ENCODE measurements at places on chromosomes 5 and 9.

DNA sequence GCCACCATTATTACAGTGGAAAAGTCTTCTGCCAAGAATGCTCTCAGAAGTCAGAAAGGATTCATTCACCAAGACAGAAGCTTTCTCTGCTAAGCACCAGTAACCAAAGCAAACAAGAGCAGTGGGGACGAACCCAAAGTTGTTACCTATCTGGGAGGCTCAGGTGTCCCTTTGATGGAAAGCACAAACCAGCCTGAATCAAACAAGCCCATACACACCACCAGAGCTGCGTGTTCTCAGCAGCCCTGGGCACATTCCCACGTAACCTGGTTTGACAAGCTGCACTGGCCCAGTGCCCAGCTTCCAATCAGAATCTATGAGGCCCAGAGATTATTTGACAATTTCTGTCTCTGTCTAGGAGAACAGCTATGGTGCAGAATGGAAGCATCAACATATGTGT, 252.6 kb downstream of the ACTL7B start:
- DNase-seq = no peak

DNA sequence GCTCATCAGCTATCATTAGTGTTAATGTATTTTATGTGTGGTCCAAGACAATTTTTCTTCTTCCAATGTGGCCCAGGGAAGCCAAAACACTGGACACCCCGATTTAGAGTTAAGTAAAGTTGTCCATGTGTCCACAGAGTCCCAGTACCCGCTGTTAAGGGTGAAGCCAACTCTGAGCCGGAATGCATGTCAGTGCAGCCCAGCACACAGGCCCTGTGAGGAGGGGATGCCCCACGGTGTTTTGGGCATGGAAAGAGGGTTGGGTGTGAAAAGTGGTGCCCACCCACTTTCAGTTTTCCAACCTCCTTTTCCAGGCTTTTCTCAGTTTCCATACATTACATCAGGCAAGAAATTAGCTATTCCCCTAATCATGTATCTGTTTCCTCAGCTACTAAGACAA, 24.4 kb downstream of the SHC3 start:
- no peak for DNase-seq

DNA sequence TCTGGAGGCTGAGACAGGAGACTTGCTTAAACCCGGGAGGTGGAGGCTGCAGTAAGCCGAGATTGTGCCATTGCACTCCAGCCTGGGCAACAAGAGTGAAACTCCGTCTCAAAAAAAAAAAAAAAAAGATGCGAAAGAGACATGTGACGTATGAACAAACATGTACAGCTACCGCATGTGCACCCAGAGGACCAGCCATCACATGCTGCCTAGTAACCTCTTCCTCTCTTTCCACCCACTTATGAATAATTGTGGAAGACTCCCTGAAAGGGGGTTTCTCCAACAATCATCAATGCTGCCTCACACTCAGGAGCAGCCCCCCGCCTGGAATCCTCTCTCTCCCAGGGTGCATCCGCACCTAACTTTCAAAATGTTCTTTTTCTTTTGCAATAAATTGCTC, 2.2 kb downstream of the SARDH start:
- no peak for DNase-seq

DNA sequence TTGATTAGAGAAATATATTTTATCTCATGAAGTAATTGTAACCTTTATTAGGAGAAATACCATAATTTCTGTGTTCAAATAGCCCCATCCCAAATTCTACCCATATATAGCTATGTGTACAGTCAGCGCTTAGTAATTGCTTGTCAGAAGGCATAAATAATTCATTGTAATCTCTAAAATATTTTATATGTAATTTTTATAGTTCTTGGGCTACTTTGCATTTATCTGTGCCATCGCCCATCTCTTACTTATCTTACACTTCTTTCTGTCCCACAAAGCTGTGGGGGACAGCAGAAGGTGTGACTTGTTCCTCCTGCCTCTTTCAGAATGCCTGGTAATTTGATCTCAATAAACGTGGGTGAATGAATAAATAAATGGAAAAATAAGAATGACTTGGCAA, 5.5 kb downstream of the ADAMTSL1 start:
- DNase-seq = peak; percentile 55

DNA sequence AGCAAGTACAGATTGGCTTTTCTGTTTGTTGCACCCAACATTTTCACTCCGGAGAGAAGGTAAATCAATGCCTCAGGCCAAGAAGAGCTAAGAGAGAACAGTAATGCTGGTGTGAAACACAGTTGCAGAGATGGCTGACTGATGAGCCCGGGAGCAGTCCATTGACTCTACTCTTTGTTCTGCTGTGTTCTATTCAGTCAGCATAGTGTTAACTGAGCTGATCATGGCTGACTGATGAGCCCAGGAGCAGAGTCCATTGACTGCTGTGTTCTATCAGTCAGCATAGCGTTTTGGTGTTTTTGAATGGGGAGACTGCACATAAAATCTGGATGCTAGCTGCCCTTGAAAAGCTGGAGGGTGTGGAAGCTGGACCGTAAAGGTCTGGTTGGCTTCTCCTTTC, 141.4 kb downstream of the FRMD3 start:
- no peak for DNase-seq

GRCh38 chr9:90789408-90789807, 12.2 kb upstream of the SYK start:
- DNase-seq = no peak

DNA sequence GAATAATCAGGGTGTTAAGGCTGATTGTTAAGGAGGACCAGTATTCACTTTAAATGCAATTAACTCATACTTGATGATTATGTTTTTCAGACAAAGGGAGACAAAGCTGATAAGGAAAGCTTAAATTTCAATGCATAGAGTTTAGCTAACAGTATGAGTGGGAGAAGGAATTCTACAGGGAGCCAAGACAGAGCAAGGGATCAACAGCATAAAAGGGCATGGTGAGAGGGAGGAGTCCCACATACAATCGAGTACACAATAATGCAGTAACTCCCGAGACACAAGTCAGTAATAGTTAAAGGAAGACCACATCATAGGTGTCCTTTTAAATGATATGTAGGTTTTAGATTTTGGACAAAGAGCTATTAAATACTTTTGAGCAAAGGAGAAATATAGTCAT, 191.7 kb upstream of the PTPRD start:
- DNase-seq = no peak

GRCh38 chr5:40084614-40085013, 595.1 kb upstream of the PTGER4 start:
- no peak for DNase-seq
